T follicular helper cell (primary cell): ENCODE measurements at places on chromosomes 5 and 9.

DNA sequence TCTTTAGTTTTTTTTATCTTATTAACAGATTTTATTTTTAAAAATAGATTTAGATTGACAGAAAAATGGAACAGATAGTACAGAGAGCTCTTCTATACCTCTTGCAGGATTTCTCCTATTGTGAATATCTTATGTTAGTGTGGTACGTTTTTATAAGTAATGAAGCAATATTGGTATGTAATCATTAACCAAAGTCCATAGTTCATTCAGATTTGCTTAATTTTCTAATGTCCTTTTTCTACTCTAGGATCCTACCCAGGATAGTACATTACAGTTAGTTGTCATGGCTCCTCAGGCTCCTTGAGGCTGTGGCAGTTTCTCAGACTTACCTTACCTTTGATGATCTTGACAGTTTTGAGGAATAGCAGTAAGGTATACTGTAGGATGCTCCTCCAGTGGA lies 30.4 kb downstream of the PPP2R2B start:
- no peak for DNase-seq

GRCh38 chr5:146818822-146819221 lies 59.7 kb downstream of the PPP2R2B start:
- DNase-seq: no peak

DNA sequence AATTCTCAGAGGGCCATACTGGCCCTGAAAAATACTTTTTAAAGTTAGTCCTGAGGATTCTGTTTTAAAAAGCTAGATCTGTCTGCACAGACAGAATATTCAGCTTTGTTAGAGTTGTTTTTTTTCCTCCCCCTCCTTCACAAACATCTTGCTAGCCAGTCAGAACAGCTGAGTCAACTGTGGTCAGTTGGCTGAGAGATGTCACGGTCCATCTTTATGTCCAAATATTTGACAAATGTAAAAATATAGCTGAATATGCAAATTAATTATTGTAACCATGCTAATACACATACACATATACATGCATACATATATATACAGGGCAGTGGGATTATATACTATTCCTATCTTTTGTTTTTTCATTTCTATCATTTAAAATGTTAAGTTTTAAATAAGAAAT lies 33.9 kb downstream of the UNC13B start:
- no peak for DNase-seq

DNA sequence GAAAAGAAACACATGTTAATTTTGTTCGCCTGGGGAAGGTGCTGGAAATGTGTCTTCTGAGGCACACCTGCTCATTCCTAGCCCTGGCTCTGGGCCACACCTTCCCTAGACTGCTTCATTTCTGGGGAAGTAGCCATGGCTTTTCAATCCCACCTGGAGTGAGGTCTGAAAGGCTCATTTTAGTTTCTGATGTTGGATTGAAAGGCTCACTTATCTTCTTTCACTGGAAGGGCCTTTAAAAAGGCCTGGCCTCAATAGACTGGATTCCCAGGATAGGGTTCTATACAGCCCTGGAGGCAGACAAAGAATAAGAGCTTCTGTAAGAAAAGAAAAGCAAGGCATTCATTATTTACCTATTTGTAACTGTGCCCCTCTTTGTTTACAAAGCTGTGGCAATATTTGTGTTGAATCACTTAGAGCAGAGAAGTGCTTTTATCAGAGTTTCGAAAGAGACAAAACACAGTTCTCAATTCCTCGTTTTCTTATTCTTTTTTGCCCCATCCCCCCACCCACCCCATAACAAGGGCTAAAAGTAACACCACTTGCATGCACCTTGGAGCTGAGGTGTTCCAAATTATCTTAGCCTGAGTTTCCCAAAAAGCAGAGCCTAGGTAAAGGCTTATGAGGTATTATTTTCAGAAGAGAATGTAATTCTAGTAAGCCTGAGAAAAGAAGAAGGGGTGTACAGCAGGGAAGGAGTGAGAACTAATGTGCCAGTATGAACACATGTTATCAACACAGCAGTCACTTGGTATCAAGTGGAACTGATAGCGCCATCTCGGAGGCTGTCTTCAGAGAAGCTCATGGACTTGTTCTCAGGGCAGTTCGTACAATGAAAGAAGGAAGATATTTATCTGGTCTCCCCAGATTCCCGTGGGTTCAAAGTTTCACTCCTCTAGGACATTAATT lies 413.1 kb downstream of the KCTD16 start:
- DNase-seq: no peak

DNA sequence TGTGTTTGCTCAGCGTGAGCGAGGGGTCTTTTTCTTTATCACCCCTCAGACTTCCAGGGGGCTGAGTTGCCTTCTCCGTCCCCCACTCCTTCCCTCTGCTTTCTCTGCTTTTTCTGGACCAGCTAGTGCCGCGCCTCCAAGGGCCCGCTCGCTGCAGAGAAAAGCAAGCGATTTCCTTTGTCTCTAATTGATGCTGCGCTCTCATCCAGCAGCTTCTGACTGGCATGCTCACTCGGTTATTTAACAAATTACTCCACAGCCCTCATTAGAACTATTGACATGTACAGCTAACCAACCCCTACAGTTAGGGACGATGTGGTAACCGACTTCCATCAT lies 288.0 kb downstream of the ELAVL2 start:
- DNase-seq: no peak

DNA sequence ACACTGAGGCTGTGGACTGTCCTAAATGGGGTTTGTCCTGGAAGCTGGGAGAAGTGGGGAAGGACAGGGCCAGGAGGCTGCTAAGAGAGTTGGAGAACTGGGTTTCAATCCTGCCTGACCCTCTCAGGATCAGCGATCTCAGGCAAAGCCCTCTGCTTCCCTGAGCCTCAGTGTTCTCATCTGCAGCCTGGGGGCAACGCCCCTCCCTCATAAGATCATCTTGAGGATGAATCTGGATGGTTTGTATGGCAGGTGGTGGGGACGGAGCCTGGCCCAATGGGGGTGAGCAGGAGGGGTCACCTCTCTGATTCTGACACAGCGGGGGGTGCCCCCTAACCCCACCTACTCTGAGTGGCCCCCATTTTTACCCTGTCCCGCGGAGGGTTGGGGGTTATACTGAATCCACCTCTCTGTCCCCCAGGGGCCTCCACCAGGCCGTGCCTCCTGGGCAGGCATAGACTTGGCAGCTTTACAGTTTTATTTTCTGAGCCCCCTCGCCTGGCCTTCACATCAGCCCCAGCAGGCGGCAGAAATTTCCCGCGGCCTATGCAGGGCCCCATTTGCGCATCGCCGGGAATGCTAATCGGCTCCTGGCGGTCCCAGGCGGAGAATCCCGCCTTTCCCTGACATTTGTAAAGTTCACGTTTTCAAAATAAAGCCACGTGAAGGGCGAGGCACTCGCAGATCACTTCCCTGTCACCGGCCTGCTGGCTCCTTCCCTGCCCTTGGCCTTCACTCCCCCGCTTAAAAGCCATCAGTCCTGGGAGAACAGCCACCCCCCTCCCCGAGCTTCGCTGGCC lies 17.8 kb upstream of the LAMC3 start:
- no peak for DNase-seq

- DNase-seq: no peak
These were observed 119.5 kb upstream of the MTAP start for GRCh38 chr9:21682981-21683380.

DNA sequence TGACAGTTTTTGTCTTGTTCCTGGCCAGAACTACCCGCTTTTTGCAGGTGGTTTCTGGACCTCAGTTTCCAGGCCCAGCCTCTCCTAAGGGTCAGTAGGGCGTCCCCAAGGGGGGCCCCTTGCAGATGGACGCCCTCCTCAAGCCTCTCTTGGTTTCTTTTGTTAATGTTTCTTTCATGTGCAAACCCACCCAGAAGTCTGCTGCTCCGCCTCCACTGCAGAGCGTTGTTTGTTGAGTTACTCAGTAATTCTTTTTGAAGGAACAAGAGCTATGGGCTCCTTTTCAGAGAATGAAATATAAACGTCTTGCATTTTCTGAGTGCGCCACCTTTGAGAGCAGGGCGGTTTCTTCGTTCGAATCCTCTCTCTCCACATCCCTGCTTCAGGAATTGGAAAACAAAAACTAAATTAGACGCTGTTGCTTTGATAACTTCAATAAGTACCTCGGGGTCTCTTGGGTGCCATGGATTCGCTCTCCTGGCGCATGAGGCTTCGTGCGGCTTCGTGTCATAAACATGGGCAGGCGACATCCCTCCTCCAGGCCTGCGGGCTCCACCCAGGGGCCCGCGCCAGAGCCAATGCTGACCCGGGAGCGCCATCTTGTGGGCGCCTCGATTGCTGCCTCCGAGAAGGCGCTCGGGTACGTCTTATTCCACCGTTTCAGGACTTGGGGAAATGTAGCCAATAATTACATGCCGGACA lies 38.3 kb upstream of the CKMT2 start:
- DNase-seq: peak; percentile 66

GRCh38 chr5:95734906-95735305 lies 3.8 kb downstream of the RHOBTB3 start:
- DNase-seq: no peak

GRCh38 chr9:93580654-93581380 lies 4.4 kb downstream of the PHF2 start:
- DNase-seq: no peak

- DNase-seq: no peak
These were observed 9.1 kb downstream of the PTCH1 start for GRCh38 chr9:95507464-95508241.

DNA sequence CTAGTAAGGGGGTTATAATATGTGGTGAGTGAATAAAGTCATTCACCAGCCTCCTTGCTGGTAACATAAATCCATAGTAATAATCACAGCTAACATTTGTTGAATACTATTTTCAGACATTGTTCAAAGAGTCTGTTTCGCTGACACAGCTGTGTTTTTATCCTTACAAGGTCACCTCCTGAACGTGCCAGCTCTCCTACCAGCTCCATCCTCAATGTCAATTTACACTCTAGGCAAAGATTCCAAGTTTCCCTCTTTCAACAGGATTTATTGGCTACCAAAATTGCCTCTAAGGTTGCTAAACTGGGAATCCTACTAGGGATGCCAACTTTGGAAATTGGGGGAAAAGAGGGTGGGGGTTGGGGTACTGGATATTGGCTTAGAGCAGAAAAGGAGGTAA lies 30.7 kb upstream of the SMC5 start:
- DNase-seq: no peak

- DNase-seq: no peak
These were observed 37.2 kb upstream of the F2RL2 start for GRCh38 chr5:76660360-76660759.

DNA sequence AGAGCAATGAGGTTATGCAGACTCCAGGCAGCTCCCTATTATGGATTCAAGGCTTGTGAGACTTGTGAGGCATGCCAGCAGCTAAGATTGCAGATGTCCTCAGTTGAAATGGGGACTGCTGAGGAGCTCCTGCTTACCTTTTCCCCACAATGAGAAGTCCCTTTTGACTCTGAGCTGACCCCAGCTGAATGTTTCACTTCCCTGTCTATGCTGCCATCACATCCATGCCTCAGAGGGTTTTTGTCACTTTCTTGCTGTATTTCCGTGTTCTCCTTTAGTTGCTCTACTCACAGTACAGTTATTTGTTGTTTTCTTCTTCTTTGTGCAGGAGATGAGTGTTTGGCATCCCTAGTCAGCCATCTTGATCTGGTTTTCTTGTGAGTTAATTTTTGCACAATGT lies 18.8 kb upstream of the OR2S2 start:
- no peak for DNase-seq

DNA sequence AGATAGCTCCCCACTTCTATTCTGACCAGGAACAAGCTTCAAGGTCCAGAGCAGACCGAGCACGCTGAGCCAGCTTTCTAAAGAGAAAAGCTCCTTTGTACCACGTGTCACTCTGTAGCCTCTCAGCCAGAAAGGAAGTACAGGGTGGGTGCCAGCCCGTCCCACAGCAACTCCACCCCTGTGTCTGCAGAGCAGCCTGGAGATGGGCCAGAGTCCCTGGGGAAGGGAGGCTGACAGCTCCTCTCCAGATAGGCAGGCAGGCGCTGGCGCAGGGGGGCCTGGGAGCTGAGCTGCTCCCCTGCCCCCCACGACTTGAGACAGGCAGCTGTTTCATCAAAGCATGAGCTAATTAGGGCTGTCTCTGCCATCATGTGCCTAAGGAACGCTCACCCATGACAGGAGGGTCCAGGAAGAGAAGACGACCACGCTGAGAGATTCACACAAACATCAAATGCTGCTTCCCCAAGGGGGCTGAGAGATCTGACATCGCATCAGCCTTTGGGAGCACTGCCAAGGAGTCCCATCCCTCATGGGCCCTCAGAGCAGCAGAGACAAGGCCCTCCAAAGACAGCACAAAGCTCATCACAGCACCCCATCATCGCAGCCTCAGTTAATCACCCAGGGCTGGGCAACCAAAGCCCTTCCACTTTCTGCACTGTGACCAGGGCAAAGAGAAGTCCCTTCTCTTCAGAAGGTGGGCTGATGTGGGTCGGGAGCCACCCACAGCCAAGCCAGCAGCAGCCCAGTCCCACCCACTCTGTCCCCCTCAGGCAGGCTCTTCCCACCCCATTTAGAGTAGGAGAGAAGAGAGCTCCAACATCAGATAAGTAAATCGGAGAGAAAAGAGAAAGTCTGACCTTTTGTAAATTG lies 78.5 kb upstream of the LRRTM2 start:
- no peak for DNase-seq

- DNase-seq: no peak
These were observed 11.9 kb upstream of the NR4A3 start for GRCh38 chr9:99809586-99810319.

DNA sequence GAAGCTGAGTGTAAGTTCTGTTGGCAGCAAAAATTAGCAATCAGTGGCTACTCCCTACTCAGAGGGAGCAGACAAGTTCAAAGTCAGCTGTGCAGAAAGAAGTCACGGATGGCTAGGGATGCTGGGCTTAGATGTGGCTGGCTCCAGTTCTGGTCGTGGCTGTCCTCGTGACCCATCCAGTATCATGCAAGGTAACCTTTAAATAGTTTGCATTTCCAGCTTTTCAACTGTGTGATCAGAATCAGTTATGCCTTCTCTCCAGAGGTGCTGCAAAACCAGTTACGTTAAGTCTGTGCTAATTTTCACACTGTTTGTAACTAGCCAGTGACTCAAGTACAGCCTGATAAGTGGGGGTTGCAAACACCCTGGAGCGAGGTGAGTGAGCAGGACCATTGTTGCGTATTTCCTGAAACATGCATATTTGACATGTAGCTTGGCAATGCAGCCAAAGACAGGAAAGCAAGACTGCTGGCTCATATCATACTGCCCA lies 302.4 kb downstream of the ATPSCKMT start:
- no peak for DNase-seq

DNA sequence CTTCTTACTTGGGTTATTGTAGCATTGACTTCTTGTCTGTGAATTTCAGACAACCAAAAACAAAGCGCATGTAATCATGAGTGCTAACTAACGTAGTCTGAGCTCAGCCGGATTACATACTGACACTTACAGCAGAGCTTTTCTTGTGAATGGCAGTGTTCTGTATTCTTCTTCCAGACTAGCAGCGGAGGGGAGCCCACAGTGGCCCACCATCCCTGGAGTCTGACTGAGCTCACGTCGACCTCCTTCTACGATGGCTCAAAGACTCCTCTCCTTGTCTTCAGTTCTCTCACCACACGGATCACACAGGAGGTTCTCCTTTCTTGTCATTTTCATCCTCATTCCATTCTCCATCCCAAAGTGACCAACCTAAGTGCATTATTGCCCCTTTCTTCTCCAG lies 211.4 kb downstream of the CHSY3 start:
- DNase-seq: no peak
